NCI-H774 (cell line): ENCODE measurements at places on chromosomes 12 and 14.

DNA sequence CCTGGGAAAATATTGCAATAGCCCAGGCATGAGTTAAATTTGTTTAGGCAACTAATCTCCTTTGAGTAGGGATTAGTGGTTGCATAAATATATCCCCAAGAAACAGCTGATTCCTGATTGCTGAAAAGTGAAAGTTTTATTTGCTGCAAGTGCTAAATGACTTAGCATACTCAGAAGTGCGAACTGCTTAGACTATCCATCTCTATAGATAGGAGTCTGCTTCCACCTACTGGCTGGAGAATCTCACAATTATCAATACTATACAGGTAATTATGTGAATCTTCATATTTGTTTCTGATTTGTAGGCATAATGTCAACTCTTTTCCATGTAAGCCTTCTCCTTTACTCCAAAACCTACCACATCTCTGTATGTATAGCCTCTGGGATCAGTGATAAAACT lies 12.0 kb upstream of the SLCO1B3 start:
- DNase-seq, result peak; percentile 10

- DNase-seq, result no peak
Observed at GRCh38 chr14:102182936-102183619, 43.4 kb downstream of the WDR20 start.

GRCh38 chr14:68687746-68688145 lies 105.1 kb downstream of the ZFP36L1 start:
- DNase-seq, result no peak

DNA sequence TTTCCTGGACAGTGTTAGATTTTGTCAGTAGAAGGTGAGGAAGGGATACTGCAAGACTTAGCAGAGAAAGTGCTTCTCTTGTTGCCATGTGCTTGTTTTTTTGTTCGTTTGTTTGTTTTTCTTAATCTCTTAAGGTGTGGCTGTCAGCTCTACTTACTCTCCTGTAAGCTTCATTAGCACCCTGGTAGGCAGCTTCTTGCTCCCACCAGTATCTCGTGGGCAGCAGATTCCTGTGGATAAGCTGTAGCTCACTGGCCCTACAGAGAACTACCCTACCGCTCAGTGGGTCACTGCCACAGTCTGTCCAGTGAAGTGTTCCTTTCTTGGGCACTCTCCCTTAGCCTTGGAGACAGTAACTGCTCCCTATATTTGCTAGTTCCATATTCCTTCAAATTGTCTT lies 30.1 kb downstream of the VRK1 start:
- DNase-seq, result no peak

DNA sequence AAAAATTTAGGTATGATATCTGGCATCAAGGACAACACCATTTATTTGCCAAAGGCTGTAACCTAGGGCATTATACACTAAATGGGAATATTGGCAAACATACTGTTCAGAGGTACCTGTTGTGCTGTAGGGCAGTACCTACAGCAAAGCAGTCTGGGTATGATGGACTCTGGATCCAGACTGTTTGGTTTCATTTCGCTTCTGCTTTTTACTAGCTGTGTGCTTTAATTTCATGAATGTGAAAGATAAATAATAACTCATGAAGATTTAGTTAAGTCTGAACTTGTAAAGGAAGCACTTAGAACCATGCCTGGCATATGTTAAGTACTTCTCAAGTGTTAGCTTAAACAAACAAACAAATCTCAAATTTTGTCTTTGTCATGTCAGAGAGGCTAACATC lies 17.7 kb upstream of the SLC38A2 start:
- DNase-seq, result no peak

DNA sequence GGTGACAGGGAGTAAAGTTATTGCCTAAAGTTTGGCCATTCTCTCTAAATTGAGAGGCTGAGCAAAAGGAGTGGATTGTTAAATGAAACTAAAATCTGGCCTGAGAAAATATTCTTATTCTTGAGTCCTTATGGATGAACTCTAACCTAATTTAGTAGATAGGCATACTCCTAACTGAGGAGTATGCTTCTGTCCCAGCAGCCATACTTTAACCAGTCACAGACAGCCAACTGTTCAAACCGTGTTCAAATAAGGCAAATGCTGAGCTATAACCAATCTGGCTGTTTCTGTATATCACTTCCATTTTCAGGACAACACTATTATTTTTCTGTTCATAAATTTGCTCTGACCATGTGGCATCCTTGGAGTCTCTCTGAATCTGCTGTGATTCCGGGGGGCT lies 75.9 kb upstream of the RERGL start:
- no peak for DNase-seq

- no peak for DNase-seq
Observed at GRCh38 chr14:61567838-61568571, 127.3 kb upstream of the HIF1A start.

GRCh38 chr14:53147893-53148292 lies 5.2 kb downstream of the DDHD1 start:
- DNase-seq, result no peak

DNA sequence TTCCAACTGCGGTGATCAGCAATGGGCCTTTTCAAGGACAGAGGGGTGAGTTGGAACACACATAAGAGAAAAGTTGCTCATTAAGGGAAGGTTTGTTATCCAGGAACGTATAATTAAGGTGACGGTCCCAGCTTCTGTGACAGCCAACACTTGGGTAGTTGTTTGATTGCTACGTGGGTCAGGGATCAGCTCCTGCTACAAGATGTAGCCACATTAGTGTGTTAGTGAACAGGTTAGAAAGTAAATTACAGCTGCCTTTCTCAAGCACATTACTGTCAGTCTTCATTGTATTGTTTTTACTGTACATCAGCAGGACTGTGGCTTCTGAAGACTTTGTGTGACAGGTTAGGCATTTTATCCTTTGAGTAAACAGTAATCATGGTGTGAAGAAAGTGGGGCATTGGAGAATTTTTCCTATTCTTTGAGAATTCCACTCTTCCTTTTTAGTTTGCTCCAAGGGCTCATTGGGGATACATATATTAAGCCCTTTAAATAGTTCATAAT lies 230.5 kb downstream of the EGLN3 start:
- DNase-seq, result no peak

GRCh38 chr12:48037267-48037915 lies 33.1 kb upstream of the COL2A1 start:
- DNase-seq, result no peak

DNA sequence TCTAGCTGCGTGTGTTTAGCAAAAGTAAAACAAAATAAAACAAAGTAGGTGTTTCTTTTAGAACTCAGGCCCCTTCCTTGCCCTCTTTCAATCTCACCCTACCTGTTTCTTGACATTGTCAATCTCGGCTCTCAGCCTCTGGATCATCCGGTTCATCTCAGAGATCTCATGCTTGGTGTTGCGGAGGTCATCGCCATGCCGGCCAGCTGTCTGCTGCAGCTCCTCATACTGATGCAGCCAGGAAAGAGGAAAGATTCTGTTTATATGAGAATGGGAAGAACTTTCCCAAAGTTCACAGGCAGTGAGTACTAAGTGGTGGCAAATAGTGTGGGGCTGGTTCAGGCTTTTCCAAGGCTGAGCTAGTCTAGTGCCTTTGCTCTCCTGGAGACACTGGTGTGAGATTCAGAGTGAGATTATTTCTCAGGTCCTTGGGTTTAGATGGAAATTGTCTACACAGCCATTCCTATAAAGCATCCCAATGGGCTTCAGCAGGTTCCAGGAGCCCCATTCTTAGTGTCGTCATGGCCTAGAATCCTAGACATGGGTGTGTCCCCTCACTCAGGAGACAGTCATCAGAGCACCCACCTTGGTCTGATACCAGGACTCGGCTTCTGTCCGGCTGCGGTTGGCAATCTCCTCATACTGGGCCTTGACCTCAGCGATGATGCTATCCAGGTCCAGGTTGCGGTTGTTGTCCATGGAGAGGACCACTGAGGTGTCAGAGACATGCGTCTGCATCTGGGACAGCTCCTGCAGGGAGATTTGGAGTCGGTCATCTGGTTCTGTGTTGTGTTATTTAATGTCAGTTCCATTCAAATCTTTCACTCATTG lies 3.0 kb downstream of the KRT5 start:
- no peak for DNase-seq

DNA sequence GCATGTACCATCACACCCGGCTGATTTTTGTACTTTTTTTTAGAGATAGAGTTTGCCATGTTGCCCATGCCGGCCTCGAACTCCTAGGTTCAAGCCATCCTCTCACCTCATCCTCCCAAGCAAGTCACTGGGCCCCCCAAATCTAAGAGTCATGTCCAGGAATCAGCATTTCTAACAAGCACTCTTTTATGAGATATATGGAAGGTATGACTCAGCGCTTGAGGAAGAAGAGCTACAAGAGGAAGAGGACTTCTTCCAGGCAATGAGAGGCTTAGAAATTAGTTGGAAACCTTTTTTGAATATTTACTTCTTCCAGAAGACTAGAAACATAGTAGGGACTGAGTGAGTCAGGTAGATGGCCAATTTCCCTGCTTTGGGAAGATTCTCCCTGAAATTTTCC lies 114.5 kb downstream of the HMGA2 start:
- no peak for DNase-seq

GRCh38 chr14:64965356-64966000 lies 6.7 kb downstream of the RAB15 start:
- DNase-seq, result no peak

DNA sequence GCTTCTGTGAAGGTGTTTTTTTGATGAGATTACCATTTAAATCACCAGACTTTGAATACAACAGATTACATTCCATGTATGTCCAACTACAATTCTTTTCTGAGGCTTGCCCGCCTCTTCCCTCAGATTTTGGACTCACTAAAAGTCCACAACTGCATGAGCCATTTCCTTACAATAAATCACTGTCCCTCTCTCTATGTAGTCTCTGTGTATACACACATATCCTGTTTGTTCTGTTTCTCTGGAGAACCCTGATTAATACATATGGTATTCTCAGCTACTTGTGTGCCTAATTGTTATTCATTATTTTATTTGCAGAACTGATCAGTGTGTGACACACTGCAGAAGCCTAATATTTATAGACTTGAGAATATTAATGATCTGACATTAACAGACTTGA lies 2.4 kb upstream of the MIPOL1 start:
- peak; percentile 25 for DNase-seq

DNA sequence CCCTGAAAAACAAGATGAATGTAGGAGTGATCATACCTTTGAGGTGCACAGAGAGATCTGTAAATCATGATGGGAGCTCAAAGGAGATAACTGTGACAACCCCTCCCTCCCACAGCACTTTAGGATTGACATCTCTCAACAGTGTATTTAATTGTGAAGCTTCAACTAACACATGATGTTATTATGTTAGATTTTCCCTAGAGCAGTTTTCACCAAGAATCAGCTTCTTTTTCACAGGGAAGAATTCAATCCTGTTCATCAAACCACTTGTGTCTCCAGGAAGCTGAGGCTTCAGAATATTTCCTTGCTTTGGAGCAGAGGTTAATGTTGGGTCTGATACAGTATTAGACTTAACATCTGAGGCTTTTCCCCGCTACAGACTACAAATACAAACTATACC lies 11.8 kb downstream of the RPS6KA5 start:
- DNase-seq, result no peak

DNA sequence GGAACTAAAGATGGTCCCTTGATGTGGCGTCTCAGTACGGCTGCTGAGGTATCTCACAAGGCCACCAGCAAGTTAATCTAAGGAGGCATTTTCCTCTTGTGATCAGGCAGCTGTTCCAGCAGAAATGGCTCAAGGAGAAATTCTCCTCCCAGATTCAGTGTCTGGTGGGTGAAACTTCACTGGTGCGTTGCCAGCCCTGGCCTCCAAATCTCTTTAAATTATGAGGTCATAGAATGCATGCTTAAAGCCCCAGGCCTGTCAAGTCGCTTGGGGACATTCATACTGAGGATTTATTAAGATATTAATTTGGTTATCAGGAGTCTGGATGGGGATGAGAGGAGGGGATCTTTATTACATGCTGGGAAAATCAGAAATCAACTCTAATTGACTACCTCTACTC lies 72.9 kb downstream of the PPP2R5C start:
- no peak for DNase-seq

DNA sequence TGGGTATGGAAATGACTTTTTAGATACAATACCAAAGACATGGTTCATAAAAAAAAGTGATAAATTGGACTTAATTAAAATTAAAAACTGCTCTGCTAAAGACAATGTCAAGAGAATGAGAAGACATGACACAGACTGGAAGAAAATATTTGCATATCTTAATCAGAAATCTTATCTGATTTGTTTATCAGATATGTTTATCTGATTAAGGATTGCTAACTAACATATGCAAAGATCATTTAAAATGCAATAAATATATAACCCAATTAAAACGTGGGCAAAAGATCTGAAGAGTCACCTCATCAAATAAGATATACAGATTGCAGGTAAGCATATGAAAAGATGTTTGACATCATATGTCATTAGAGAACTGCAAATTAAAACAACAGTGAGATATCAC lies 10.0 kb upstream of the MMP19 start:
- DNase-seq, result no peak

DNA sequence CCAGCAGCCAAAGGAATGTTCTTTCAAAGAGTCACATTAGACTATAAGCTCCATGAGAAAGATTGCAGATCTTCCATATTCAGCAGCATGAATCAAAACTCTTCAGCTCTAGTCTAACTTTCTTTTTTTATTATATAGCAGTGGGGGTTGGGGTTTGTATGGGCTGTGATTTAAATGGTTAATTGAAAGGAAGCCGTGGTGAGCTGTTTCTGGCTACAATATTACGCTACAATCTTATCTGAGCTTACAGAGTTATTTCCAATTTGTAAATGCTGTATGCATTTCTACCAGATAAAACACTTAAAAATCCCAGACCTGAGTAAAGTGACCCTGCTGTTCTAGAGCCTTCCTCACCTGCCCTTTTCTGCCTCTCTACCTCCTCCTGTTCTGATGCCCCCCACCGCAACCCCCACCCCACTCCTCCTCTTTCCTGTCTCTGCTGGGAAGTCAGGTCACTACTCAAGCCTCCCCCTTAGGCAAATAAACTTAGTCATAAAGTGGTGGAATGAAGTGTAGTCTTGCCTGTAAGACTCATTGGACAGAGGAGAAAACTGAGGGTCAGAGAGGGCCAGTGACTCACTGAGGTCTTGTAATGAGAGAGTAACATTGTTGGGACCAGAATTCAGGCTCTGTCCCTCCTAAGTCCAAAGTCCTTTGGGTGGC lies 1089.5 kb downstream of the BCL11B start:
- DNase-seq, result no peak

- DNase-seq, result no peak
Observed at GRCh38 chr12:124449623-124450375, 117.6 kb downstream of the NCOR2 start.

- no peak for DNase-seq
Observed at GRCh38 chr14:89807892-89808291, 146.6 kb downstream of the EFCAB11 start.

- DNase-seq, result no peak
Observed at GRCh38 chr14:54465654-54466053, 23.1 kb downstream of the GMFB start.

DNA sequence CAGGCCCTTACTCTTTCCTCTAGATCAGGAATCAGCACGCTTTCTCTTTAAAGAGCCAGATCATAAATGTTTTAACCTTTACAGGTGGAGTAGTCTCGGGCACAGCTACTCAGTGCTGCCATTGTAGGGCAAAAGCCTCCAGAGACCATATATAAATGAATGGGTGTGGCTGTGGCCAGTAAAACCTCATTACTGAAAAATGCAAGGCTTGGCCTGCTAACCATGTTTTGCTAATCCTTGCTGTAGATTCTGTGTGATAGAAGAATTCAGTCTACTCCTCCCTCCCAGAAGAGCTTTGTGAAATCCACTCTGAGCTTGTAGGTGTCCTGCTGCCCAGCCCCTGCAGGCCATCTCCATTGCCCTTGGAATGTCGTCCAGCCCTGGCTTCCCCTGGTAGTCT lies 58.1 kb downstream of the HSP90AA1 start:
- no peak for DNase-seq
